HS-5 (cell line): ENCODE measurements at places on chromosomes 6 and 20.

DNA sequence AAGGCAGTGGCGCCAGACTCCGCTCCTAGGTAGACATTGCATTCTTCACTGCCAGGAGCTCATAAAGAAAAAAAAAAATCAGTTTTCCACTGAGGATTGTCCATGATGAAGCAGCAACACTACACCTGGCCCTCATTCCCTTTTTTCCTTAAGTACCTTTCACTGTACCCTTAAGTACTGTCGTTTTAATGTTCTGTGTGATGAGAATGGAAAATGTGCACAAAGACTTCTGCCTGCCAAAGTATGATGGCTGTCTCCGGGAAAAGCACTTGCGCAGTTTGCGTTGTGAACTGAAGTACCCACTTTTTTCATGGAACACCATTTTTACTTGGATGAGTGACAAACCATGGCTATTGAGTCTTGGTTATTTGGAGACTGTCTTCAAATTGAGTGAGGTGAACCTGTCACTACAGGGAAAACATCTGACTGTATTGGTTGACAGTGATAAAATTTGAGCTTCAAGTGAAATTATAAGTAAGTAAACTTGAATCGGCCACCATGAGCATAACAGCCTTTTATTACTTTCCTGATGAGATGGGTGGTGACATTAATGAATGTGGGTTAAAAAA, 104.8 kb downstream of the NCOA3 start:
- DNase-seq: no peak

- no peak for DNase-seq
These were observed 16.3 kb downstream of the TFAP2B start for GRCh38 chr6:50834929-50835410.

GRCh38 chr6:23174781-23175361, 605.5 kb downstream of the HDGFL1 start:
- DNase-seq: peak; percentile 95

GRCh38 chr20:8749986-8750385, 318.9 kb upstream of the PLCB4 start:
- no peak for DNase-seq

DNA sequence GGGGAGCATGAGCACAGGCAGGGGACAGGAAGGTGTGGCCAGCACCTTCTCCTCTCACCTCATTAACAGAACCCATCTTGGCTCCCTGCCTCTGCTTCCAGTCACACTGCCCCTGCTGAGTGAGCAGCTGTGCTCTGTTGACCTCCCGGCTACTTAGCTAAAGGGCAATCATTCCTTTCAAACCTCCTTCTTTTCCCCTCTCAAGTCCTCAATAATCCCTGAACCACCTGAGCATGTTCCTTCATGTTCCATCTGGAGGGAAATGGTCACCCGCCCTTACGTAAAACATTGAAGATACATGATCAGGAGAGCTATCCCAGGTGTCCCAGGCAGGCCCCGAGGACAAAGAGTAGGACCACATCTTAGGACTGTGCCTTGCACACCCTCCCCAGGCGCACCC, 21.7 kb upstream of the MRPS10 start:
- no peak for DNase-seq

DNA sequence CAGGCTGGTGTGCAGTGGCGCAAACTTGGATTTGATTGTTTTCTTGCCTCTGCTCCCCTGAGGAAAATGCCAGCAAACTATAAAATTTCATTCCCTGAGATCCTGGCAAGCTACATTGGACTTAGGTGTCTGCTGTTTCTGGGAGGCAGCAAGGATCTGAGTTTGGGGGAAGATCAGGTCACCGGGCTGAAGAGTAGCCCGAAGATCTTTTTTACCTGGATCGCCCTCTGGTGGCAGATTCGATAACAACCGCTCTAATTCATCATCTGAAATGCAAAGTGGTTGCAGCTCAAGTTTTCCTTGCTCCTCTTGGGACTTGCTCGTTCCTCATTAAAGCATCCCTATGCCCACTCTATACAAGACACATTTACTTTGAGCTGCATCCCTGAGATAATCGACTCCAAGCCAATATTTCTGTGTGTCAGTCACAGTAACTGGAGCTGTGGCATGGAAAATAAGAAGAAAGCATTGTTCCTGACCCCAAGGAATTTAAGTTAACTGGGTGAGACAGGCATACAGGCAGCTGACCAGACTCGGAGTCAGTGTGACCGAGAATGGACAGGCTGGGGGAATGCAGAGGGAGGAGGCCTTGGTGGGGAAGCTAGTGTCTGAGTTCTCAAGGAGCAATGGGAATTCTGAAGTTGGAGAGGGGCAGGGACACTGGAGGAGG, 131.8 kb upstream of the PROKR2 start:
- DNase-seq: peak; percentile 9

DNA sequence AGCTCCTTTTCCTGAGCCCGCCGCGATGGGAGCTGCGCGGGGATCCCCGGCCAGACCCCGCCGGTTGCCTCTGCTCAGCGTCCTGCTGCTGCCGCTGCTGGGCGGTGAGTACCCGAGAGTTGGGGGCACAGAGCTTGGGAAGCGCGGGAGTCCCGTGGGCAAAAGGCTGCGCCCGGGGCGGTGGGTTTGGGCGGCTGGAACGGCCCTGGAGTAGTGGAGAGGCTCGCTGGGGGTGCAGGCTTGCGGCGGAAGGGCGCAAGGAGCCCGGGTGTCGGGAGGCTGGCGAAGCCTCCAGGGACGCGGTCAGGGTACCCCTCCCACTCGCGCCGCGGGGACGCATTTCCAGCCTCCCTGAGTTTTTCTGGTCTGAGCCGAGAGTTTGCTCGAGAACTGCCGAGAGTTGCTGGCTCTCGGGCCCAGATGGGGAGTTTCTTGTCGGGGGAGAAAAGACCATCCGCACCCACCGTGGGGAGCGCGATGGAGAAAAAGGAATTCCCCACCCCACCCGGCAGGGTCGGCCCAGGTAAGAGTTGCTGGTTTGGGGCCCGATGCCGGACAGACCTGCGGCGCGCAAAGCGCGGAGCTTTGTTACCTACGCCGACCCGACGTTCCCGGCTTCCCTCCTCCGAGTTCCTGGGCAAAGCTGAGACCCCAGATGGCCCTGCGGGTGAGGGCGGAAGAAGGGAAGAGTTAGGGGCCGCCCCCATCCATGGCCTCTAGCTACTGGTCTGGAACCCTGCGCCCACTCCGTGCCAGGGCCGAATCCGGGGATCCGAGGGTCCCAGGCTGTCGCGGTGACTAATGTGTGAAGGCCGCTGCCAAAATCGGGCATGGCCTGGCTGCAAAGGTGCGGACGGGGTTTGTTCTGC, 584 bp downstream of the PTK7 start:
- DNase-seq: no peak
